ENCODE measurements at places on chromosomes 5 and 9. TPM values are rescaled to one million over a fixed set of nuclear protein-coding genes. Genes with fewer than 3 reads are reported as not detected.

Gene BTNL8
- total RNA-seq: 0.53 TPM

GRCh38 chr5:107744418-107745330 lies 73.9 kb upstream of the EFNA5 start:
- no peak for DNase-seq

Gene MELK
- total RNA-seq: 0.49 TPM

GRCh38 chr9:112041536-112042243 lies 133.4 kb downstream of the SUSD1 start:
- no peak for DNase-seq

GRCh38 chr5:105503950-105504349 lies 1941.4 kb upstream of the NUDT12 start:
- no peak for DNase-seq

GRCh38 chr5:61623401-61624069 lies 291.5 kb downstream of the ZSWIM6 start:
- no peak for DNase-seq

DNA sequence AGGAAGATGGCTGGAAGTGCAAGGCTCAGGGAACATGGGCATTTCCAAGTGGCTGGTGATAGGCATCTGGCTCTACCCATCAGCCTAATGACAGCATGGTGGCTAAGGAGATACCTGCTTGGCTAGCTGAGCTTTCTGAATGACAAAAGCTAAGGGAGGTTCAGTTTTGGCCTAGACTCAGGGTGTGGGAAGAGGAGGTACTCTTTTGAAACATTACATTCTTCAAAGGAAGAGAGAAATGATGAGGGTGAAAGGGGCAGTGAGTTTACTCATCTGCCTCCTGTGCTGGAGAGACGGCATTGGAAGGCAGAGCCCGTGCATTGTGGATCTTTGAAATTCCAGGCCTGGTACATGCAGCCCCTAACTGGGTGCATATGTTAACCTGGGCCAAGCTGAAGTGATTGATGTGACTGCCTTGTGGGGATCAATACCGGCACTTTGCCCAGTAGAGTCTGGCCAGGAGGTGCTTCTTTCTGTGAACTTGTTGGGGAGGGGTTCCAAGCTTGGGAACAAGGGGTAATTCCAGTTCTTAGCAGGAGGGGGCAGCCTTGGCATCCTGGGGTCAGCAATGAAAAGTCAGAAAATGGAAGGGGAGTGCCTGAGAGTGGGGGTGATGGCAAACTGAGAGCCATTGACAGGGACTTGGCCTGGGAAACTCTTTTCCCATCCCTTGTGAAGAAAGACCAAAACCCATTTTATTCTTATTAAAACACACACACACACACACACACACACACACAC lies 108.6 kb downstream of the ACER2 start:
- DNase-seq: no peak

DNA sequence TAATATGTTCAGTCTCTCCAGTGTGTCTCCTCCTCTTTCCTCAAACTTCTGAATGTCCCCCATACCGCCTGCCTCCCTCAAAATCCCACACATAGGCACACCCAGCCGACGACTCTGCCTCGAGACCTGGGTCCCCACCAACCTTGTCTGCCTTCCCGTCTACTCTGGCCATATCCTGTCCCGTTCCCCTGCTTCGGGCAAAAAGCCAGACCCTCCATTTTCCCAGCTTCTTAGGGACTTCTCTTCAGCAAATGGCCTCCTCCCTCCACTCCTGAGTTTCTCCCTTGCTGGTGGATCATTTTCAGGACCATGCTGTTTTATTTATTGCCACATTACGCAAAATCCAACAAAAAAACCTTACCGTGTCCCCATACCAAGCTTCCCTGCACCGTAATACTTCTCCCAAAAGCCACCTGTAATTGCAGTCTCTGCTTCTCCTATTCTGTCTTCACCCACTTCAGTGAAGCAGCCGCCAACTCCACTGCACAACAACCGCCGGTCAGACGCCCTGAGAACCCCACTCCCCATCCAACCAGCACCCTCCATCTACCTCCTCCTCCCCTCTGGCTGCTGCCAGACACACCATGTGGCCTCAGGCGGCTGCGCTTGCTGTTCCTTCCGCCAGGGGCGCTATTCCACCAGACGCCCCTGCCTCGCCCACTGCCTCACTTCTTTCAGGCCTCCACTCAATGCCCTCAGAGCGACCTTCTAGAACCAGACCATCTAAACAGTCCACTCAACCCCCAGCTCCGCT lies 117.0 kb downstream of the TRPM6 start:
- no peak for DNase-seq

GRCh38 chr9:88166660-88167059 lies 28.4 kb upstream of the SPATA31C2 start:
- no peak for DNase-seq

- DNase-seq: no peak
These were observed 60.1 kb downstream of the PTPDC1 start for GRCh38 chr9:94144394-94144793.

All from sciatic nerve (tissue), 2 donors.